ENCODE measurements at places on chromosomes 16 and 17.

DNA sequence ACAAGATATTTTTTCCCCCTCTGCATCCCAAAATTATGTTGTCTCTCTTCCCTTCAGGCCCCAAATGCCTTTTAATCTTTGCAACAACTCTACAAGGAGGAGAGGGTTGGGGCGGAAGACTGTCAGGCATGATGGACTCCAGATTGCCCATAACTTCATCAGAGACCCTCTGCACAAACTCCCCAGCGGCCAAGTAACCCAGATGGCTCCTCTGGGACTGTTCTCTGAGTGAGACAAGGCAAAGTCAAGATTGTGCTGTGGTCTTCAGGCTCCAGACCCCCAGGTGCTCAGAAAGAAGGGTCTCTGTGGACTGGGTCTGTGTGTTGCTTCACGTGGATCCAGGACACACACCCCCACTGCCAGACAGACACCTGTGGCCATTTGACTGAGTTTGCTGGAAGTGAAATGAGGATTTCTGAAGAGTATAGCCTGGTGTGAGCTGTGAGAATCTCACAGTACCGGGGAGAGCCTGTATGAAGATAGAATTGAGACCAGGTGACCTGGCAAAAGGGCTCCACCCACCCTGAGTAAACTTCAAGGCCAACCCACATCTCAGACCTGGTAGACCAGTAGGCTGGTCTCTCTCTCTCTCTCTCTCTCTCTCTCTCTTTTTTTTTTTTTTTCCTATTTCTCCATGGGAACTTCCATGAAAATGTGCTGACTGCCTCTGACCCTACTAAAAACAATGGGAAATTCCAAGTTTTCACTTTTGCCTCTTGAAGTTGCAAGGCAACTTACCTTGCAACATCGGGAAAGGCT, 354.1 kb downstream of the SOX9 start:
- no peak for DNase-seq

- DNase-seq, result no peak
Observed at GRCh38 chr16:11151156-11151884, 104.7 kb downstream of the SOCS1 start.

GRCh38 chr16:31474173-31474714, 2.3 kb downstream of the TGFB1I1 start:
- DNase-seq, result no peak

DNA sequence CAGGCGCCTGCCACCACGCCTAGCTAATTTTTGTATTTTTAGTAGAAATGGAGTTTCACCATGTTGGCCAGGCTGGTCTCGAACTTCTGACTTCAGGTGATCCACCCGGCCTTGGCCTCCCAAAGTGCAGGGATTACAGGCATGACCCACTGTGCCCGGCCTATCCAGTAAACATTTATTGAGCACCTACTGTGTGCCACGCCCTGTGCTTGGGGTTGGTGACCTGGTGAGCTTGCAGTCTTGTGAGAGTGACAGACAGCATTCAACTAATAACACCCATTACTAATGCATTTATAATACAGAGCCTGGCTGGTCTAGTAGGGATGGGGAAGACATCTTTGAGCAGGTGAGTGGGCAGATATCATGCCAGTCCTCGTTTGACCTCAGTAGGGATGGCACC, 113.1 kb downstream of the SOCS1 start:
- DNase-seq, result no peak

DNA sequence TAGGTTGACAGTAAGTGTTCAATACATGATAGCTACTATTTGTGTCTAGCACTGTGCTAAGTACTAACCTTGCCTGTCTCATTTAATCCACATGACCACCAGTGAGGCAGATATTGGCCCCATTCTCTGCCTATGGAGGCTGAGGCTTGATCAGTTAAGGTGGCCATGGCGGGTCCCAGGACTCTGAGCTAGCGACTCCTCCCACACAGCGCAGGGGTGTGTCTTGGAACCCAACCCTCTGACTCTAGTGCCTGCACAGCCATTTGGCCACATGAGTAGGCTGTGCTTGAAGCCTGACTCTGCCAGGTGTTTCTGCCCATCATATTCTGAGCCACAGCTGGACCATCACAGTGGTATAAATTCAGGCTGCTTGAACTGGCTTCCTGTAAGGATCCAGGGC, 6.4 kb downstream of the NHERF1 start:
- no peak for DNase-seq

- DNase-seq, result no peak
Observed at GRCh38 chr16:28534542-28535373, 4.0 kb downstream of the NUPR1 start.

DNA sequence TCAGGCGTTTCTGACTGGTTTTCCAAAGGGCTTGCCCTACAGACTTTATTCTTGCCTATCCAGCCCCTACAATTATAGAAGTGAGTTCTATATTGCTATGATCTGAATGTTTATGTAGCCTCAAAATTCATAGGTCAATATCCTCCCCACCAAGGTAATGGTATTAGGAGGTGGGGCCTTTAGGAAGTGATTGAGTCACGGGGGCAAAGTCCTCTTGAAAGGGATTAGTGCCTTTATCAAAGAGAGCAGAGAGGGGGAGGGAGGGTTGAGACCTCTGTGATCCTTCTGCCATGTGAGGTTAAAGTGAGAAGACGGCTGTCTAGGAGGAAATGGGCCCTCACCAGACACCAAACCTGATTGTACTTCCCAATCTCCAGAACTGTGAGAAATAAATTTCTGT, 931 bp upstream of the CPHXL start:
- no peak for DNase-seq

DNA sequence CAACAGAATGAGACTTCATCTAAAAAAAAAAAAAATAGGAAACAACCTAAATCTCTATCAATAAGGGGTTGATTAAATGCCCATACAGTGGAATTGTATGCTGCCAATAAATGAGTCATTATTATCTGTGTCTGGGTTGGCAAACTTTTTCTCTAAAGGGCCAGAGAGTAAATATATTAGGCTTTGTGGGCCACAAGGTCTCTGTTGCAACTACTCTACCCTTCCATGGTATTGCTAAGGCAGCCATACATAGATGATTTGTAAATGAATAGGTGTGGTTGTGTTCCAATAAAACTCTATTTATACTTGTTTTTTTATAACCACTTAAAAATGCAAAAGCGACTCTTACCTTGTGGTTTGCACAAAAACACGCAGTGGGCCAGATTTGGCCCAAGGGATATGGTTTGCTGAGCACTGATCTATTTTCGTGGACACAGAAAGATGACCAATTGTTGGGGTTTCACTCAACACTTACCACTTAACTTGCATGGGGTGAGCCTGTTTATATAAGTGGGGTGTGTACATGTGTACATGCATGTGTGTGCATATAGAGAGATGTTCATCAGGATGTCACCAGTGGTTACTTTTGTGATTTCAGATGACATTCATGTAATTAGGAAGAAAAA, 12.4 kb upstream of the IL4R start:
- no peak for DNase-seq

GRCh38 chr17:14302431-14303099, 1.7 kb downstream of the HS3ST3B1 start:
- DNase-seq, result peak; percentile 29

DNA sequence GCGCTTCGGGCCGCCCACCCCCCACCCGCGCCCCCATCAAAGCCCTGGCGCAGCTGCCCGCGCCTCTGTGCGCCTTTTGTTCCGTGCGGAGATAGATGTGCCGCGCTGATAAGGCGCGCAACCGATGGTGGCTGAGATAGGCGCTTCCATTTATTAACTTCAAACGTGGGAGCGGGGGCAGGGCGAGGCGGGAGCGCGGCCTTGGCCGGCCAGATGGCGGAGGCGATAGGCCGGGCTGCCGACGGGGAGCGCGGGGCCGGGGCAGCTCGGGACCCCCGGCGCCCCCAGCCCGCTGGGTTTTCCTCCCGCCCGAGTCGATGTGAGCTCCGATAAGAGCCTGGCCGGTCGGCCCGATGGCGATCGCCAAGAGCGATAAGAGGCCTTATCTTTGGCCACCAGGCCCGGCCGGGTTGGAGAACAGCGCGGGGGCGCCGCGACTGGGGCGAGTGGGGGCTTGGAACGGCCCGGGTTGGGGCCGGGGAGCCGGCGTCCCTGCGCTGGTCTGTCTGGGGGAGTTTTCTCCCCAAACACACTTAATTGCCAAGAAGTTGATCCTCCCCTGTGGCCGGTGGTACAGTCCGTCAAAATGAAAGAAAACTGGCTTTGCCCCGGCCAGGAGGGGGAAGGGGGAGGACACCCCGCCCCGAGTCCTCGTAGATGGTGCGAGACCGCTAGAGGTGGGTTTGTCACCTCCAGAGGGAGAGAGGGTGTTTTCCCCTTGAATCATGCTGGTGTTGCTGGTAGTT, 2.7 kb downstream of the ZFPM1 start:
- DNase-seq, result peak; percentile 39

- no peak for DNase-seq
Observed at GRCh38 chr16:82203198-82203597, 33.2 kb upstream of the MPHOSPH6 start.

GRCh38 chr17:69333561-69333960, 6.6 kb upstream of the ABCA5 start:
- DNase-seq, result no peak

GRCh38 chr16:11045846-11046245, 101.5 kb downstream of the CLEC16A start:
- no peak for DNase-seq

- no peak for DNase-seq
Observed at GRCh38 chr16:88962478-88963152, 14.4 kb downstream of the CBFA2T3 start.

DNA sequence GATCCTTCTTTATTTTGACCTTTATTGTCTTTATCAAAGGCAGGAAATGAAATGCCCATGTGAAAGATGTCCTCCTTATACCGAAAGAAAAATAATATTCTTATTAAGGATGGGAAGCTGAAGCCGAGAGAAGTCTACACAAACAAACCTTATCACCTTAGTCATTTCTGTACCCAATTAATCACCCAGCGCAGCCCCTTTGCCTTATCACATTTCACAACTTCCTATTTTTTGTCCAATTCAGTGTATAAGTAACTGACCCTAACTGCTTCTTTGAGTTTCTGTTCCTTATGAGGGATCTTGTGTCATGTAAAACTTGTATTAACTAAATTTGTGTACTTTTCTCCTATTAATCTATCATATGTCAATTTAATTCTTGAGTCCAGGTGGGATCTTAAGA, 16.4 kb upstream of the CCL23 start:
- DNase-seq, result peak; percentile 5

- no peak for DNase-seq
Observed at GRCh38 chr16:590188-590814, 435 bp downstream of the RAB40C start.

DNA sequence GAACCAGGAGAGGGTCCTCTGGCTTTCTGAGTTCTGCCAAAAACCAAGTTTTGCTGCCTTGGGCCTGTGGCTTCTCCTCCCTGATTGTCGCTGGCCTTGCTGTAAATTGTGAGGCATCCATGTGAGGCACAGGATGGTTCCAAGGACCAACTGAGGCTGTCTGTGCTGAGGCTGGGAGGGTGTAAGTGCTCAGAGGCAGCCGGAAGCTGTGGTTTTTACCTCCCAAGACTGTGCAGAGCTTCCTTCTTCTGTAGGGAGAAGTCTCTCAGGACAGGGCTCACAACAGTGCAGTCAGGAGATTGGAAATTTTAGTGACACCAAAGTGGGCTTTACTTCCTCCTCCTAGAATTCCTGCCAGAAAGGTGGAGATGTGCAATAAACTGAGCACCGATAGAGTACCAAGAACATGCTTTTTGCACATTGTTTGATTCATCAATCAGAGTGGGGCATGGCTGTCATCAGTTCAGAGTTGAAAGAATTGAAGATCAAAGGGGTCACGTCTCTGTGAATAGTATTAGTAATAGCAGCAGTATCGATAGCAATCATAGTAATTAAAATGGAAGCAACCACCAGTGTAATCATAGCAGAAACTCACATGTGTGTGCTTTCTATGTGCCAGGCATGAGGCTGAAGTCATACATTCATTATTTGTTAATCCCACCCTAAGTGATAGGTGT, 467.1 kb downstream of the WWOX start:
- no peak for DNase-seq

- no peak for DNase-seq
Observed at GRCh38 chr17:61157246-61157886, 242.3 kb upstream of the TBX2 start.

DNA sequence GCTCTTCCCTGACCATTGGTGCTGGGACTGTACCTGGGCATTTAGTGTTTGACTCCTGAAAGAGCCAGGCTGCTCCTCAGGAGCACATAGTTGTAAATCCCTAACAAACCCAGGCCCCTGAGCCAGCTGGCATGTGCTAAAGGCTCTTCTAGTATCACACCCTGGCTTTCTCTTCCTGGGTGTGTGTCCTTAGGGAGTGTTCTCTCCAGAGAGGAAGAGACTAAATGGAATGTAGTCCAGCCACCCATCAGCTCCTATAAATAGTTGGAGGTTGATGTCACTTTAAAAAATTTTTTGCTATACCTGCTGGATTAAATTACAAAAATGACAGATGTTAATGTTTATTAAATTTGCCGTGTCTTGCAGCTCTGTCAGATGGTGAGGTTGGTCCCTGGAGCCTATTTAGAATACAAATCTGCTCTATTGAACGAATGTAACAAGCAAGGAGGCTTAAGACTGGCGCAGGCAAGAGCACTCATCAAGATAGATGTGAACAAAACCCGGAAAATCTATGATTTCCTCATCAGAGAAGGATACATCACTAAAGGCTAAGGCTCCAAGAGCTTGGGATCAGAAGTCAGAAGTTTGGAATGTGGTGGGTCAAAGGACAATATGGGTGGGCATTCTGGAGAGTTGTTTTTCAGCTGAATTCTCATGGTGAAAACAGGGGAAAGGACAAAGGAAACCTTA, 13.1 kb upstream of the DUSP14 start:
- DNase-seq, result no peak

- DNase-seq, result no peak
Observed at GRCh38 chr16:81694494-81695280, 84.4 kb upstream of the PLCG2 start.

DNA sequence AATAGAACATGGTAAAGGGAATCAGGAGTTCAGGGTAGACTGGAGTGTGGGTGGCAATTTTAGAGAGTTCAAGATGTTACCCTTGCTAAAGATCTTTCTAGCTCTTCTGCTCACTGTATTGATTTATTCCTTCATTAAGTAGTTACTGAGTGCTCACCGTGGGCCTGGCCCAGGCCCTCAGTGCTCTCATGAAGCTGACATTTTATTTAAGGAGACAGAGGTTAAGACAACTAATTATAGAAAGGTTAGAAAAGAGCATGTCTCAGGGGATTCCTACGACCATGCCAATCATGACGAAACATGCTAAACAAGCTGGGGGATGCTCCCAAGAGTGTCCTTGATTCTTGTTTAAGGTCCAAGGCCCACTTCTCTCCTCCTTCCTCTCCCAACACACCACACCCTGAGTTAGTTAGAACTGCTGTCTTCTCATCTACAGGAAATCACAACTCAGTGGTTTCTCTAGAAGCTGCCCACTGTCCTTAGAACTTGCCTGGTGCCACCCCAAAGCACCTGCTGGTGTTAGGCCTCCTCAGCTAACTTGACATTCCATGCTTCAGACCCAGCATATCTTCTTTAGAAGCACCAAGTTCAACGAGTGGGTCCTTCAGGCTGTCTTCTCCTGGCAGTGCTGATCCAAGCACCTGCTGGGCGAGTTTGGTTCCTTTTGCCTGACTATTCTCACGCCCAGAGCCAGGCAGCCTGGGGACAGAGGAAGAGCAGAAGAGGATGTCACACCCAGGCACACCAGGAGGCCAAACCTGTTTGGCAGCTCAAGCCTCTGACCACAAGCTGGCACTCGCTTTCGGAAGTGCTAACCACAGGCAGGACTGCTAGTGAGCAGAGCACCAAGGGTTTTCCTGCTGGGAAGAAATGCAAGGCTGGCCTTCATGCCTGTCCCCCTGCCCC, 79.0 kb downstream of the GAS7 start:
- no peak for DNase-seq

Measured in GM12864 (cell line).